ENCODE measurements at places on chromosomes 3 and 15.

GRCh38 chr15:89457086-89457485, 39.3 kb downstream of the RHCG start:
- no peak for DNase-seq

DNA sequence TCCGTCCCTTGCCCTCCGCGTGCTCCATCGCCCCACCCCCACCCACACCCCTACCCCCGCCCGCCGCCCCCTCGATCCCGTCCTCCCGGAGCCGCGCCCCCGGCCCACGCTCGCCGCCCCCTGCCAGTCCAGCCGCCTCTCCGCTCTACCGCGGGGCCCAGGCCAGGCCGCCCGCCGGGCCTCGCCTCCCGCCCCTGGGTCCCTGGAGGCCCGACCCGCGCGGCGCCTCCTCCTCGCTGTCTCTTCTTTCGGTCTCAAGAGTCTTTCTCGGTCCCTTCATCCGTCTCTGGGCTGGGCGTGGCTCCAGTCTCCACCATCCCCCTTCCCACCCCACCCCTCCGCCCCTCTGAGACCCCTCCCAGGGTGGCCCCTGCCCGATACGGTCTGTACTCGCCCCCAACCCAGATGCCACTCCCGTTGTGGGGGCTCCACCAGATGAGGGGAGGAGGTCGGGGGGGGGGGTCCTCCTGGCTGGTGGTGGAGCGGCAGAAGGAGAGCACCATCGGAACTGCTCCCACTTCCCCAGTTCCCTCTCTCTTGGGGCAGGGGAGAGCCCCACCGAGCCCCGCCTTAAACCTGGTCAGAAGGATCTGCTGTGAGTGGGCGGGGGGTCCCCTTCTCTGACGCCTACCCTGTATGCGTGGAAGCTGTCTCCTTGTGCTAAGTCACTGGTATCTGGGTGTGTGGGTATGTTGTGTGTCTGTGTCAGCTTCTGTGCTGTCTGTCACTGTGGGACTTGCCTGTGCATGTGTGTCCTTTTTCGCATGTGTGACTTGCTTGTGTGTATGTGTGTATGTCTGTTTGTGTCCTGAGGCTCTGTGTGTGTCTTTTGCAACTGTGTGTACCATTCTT, 1.0 kb downstream of the PRKCD start:
- DNase-seq = no peak

DNA sequence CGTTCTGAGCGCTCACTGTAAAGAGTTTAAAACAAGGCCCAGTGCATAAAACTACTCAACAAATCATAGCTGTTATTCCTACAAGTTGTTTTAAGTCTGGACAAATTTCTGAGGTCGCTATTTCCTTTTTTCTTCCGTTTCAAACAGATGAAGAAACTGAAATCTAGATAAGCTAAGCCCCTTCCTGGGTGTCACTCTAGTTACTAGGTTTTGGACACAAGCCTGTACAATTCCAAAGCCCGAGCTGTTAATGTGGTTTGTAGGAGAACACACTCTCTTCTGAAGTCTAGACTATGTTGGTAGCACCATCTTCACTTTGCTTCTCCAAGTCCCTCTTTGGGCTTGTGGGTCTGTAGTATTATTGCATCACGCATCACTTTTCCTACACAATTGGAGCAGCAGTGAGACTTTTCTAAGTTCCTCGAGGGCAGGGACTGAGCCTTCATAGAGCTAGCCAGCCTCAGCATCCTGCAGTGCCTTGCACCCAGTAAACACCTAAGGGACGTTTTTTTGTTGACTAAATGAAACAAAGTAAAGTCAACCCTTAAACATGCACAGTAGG, 142.6 kb upstream of the PROK2 start:
- no peak for DNase-seq

DNA sequence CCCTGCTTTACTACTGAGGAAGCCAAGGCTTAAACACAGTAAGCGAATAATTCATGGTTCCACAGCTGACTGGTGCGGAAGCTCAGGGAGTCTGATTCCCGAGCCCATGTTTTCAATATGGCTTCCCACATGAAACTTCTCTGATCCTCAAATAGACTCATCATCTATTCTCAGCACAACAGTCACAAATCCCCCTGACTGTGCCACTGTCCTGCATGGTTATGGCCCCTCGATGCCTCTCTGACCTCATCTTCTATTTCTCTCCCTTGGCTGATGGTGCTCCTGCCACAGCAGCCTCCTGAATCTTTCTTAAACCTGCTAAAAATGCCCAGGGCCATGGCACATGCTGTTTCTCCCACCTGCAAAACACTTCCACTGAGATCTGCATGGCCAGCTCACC, 43.2 kb downstream of the SRGAP3 start:
- DNase-seq = no peak

DNA sequence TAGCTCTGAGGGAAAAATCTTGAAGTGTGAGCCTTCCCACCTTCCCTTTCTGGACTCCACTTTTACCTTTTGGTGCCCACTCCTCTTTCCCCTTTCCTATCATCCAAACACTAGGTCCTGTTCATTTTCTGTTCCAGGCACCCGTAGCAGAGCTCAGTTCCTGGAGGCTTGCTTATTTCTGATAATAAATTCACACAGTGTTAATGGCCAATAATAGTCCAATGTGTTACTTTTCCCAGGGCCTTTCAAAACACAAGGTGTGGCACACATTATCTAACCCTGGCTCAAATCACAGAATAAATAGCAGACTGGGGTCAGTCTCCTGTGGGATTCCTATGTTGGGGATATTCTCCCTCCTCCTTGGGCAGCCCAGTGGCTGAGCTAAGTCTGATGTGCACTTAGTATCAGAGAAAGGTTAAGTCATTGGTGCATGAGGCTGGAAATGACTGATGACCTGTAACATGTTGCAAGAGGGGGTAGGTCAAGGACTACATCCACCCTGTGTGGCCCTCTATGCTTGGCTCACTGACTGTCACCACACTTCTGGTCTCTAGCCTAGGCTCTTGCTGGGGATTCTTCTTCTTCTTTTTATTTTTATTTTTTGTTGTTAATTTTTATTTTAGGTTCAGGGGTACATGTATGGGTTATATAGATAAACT, 43.7 kb upstream of the ROPN1 start:
- DNase-seq = peak; percentile 37

DNA sequence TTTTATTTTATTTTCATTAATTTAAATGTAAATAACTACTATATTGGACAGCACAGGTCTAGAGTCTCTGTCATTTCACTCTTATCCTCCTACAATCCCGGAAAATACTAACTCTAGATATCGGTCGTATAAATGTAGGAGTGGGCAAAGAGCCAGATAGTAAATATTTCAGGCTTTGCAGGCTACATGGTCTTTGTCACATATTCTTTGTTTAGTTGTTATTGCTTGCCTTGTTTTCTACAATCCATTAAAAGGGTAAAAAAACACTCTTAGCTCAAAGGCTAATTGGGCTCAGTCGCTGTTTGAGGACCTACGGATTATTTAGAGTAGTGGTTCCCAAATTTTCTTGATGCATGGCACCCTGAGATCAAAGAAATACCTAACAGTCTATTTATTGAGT, 1.7 kb downstream of the KNL1 start:
- no peak for DNase-seq

GRCh38 chr3:183387797-183388196, 40.6 kb downstream of the MCF2L2 start:
- no peak for DNase-seq

- no peak for DNase-seq
Measured at GRCh38 chr3:190121383-190121782, 686 bp upstream of the P3H2 start.

DNA sequence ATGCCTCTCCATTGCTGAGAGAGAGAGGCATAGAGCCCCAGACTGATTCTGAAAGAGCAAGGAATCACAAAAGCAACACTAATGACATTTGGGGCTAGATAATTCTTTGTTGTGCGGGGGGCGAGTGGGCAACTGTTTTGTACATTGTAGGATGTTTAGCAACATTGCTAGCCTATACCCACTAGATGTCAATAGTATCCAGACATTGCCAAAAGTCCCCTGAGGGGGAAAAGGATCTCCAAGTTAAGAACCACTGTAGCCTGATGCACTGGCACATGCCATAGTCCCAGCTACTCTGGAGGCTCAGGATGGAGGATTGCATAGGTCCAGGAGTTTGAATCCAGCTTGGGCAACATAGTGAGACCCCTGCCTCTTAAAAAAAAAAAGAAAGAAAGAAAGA, 22.8 kb upstream of the GOLM2 start:
- no peak for DNase-seq

DNA sequence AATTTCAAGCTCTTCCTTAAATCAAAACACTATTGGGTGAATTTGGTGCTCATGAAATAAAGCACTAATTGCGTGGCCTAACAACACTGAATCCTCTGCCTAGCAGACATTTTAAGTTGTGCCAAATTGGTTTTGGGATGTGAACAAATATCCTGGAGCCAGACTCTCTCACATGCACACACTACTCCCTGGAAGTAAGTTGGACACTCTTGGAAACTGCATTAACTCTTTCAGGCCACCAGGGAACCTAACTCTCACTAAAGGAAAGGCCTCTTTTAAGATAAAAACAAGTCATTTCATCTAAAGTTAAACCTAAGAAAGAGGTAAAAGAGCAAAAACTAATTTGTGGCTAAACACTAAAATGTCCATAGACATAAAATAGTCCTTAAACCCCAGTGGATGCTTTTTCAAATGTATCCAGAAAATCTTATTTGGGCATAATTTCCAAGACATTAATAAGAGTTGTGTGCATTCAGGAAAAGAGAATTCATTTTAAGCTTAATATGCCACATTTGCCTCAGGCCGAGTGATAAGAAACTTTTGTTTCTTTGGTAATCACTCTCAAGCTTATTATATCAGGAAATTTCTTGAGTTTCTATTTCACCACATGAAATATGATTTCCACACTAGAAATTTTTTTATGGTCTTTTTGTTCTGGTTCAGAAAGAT, 61.8 kb downstream of the ZBTB20 start:
- DNase-seq = no peak

DNA sequence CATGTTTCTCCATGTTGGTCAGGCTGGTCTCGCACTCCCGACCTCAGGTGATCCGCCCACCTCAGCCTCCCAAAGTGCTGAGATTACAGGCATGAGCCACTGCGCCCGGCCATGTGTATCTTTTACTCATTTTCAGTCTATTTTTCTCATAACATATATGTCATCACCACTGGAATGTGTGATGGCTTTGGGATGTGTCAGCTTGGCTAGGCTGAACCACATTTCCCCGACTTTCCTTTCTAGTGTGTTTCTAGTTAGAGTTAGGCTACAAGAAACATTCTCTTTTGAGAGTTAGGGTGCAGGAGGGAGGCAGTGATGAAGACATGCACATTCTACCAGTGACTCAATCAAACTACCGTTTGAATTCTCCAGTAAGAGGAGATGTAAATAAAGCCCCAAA, 444.9 kb upstream of the THBS1 start:
- DNase-seq = no peak

GRCh38 chr3:169509359-169509758, 154.2 kb downstream of the MECOM start:
- DNase-seq = no peak

- no peak for DNase-seq
Measured at GRCh38 chr15:53404930-53405493, 354.5 kb downstream of the WDR72 start.

- DNase-seq = no peak
Measured at GRCh38 chr3:123414973-123415775, 33.7 kb downstream of the ADCY5 start.

GRCh38 chr3:17355591-17355990, 386.8 kb downstream of the TBC1D5 start:
- DNase-seq = no peak

DNA sequence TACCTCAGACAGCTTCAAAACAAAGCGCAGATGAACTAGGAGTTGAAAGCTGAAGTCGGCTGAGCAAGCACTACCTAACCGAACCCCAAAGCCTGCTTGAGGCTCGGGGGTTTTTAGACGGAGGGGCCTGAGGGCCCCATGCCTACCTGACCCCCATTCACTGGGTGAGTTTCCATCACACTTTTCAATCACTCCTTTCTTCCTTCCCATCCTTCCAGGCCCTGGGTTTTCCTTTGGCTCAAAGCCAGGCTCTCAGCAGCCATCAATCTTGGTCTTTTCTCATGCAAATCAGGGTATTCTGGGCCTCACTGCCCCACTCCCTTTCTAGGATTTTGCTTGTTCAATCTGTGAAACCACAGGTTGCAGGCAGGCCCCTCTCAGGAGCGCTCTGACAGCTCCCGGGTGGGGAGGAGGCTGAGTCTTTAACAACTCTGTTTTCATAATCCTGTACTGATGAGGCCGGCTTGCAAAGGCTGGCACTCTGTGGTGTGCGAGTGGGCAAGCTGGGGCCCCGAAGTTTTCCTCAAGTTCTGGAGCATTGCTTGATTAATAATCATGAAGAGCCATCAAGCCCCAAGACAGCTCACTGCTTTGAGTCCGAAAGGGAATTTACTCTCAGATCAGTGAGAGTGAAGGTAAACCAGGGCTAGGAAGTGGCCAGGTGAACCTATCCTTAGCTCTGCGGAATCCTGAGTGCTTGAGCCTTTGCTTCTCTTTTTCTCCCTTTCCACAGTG, 97.6 kb downstream of the FRMD4B start:
- no peak for DNase-seq

DNA sequence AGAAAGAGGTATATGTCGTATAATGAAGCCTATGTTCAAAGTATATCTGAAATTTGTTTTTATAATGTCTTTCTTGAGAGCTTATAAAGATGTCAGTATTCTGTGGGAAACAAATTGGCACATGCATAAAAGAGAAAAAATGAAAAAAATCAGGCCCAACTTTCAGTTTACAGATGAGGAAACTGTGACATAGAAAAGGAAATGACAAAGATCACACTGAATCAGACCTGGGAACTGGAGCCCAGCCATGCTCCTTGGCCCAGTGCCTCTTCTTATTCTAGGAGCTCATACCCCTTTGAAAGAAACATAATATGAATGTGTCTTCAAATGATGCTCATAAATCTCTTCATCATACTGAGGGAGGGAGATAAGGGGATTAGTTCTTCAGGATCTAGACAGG, 48.4 kb downstream of the TMEM44 start:
- no peak for DNase-seq

DNA sequence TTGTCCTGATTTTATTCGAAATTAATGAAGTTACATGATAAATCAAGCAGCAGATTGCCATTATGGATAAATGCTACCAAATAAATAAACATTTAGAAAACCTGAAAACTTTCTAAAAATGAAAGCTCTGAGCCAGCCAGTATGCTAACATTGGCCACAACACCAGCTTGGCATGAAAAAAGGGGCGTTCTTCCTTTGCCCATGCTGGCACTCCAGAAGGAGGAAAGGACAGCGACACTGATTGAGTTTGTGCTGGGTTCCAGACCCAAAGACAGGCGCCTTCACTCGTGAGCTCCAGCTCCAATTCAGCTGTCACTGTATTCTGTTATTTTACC, 5.1 kb downstream of the STIMATE start:
- no peak for DNase-seq

GRCh38 chr3:45894015-45894414, 7.7 kb downstream of the CCR9 start:
- DNase-seq = no peak

All from HuH-7 (cell line).